ENCODE measurements at places on chromosomes 12 and 14.

- peak; percentile 82 for DNase-seq
These were observed 14.8 kb downstream of the PROX2 start for GRCh38 chr14:74860899-74861733.

- DNase-seq: no peak
These were observed 436.5 kb downstream of the TMEM132D start for GRCh38 chr12:129467289-129467688.

DNA sequence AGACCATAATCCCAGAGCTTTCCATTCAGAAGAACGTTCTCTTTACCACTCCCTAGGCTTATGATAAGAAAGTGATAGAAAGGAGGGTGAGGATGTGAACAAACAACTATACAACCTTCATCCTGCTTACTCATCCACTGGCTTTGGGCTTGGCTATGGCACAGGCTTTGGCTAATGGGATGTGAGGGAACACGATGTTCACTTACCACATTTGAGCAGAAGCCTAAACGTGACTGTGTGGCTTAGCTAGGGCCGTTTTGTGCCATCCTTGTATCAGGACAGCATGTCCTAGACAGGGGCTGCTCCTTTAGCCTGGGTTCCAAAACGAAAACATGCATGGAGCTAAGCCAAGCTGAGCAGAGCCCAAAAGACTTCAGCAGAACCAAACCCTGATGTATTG, 118.6 kb upstream of the CCDC175 start:
- DNase-seq: no peak

GRCh38 chr12:25653487-25654175, 100.5 kb upstream of the LMNTD1 start:
- DNase-seq: no peak
